ENCODE measurements at places on chromosomes 1 and 21.

DNA sequence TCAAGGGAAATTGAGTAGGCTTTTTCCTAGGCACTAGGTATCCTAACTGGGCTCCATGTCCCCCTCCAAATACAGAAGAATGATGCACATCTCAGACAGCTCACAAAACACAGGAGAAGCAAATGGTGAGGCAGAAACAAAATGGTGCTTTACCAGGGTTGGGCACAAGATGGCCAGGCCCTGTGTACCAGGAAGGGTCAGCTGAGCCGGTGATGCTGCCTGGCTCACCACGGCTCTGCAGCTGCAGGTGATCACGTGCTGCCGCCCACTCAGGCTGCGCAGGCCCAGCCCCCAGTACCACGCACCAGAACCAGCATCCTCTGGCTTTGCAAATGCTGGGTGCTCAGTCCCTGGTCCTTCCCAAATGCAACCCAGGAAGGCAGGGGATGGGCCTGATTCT is 993 bp upstream of the DSCAM start:
- DNase-seq = no peak

GRCh38 chr1:8698937-8699447 is 118.4 kb downstream of the RERE start:
- no peak for DNase-seq

DNA sequence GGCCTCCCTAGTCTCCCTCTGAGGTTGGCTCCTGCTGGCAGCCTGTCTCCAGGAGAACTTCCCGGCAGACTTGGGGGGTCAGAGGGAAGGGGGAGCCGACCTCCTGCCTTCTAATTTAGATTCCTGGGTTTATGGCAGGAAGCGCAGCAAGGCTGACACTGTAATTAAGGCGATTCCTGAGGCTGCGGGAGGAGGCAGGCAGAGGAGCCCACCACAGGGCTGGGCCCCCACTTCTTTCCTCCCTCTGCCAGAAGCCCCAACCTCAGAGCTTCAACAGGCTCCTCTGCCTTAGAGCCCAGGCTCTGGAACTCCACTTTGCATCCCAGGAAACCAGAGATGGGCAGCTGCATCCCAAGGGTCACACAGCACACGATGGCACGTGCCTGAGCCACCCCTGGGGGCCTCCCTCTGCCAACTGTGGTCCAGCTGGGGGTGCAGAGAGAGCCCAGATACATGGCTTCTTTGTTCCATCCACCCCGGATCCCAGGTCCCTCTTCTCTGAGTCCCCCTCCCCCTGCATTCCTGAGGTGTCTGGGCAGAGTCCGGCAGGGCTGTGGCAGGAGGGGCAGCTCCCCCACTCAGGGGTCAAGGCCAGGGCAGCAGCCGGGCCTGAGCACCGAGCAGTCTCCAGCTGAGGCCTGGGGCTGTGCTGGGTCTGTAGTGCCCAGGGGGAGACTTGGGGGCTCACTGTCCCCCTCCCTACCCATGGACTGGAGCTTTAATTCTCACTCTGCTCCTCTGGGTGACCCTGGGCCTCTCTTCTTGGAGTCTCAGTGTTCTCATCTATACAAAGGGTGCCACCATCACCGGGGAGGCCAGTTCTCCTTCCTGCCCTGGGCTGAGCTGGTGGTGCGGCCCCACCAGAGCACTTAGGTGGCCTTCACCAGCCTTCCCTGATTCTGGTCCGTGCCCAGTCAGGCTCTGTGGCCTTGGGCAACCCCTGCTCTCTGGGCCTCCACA is 39.4 kb upstream of the FAM131C start:
- DNase-seq = no peak

DNA sequence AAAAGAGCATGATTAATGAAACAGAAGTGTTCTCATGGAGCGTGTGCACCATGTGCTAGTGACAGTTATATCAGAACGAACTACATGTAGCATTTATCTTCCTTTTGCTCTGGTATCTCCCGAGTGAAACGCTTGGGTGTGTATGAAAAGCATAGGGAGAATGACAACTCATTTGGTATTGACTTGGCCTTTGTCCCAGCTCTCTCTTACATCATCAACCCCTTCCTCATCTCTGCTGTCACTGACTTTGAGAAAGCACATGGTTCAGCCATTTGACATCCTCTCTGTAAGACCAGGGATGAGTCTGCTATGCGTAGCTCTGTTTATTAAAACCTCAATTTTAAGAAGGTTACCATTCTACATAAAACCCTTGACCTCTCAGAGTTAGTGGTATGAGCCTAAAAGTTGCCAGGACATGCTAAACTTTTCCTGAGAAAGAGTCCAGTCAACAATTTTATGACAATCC is 201.0 kb downstream of the NRIP1 start:
- DNase-seq = no peak
